ENCODE measurements at places on chromosomes 1 and 21.

GRCh38 chr1:199931666-199932377 lies 95.7 kb upstream of the NR5A2 start:
- DNase-seq: peak; percentile 12

- DNase-seq: no peak
Observed at GRCh38 chr1:2406451-2407041, 5.8 kb downstream of the PEX10 start.

- DNase-seq: no peak
Observed at GRCh38 chr1:218996362-218996761, 177.3 kb upstream of the LYPLAL1 start.

GRCh38 chr1:50111503-50111902 lies 2.8 kb downstream of the ELAVL4 start:
- no peak for DNase-seq

GRCh38 chr1:177305040-177306018 lies 134.6 kb downstream of the BRINP2 start:
- DNase-seq: no peak

GRCh38 chr1:91520942-91521507 lies 20.4 kb downstream of the CDC7 start:
- DNase-seq: no peak

DNA sequence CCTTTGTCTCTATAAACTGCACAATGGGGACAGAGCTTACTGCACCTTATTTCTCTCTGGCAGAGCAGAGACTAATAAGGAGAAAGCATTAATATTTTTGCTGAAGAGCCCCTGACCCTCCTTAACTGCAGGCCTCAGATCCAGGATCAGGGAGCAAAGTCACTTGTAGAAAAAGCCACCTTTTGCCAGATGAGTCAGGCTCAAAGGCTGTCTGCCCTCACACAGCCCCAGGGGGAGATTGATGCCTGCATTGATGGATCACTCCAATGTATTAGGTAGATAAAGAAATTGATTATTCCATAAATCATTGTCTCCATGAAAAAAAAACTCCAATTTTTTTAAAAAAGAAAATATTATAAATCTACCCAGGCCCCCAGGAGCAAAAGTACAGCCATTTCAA lies 15.8 kb downstream of the GRIK3 start:
- no peak for DNase-seq

DNA sequence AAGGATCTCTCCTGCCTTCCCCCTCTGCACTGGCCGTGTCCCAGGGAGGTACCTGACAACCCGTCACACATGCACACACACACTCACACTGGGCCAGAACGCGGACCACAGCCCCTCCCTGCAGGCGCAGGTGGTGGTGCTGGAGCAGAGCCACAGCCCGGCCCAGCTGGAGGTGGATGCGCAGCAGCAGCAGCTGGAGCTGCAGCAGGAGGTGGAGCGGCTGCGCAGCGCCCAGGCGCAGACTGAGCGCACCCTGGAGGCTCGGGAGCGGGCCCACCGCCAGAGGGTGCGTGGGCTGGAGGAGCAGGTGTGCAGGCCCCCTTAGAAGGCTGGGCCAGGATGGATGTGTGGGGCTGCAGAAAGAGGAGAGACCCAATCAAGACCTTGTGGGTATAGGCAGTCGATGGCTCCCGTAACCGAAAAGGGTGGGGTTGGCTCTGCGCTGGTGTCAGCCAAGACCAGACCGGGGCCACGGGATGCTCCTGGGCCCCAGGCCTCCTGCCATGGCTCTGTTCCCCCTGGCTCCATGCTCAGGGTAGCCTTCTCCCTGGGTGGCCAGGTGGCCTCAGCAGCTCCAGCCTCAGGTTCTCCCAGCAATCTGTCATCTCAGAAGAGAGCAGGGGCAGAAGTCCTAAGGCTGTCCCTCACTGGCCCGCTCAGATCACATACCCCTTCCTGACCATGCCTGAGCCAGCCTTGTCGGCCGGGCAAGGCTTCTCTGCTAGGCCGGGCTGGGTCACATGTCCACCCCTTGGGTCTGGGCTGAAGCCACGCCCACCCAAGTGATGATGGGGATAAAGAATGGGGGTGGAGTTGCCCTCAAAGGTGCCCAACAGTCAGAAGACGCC lies 8.9 kb downstream of the MFAP2 start:
- no peak for DNase-seq

- no peak for DNase-seq
Observed at GRCh38 chr1:85451236-85451830, 13.6 kb downstream of the DDAH1 start.

- no peak for DNase-seq
Observed at GRCh38 chr1:178086294-178086693, 7.6 kb upstream of the RASAL2 start.
